ENCODE measurements at places on chromosomes 11 and 22.
A peak's percentile ranks its signal among the peaks of the same experiment; 100 is the strongest.

DNA sequence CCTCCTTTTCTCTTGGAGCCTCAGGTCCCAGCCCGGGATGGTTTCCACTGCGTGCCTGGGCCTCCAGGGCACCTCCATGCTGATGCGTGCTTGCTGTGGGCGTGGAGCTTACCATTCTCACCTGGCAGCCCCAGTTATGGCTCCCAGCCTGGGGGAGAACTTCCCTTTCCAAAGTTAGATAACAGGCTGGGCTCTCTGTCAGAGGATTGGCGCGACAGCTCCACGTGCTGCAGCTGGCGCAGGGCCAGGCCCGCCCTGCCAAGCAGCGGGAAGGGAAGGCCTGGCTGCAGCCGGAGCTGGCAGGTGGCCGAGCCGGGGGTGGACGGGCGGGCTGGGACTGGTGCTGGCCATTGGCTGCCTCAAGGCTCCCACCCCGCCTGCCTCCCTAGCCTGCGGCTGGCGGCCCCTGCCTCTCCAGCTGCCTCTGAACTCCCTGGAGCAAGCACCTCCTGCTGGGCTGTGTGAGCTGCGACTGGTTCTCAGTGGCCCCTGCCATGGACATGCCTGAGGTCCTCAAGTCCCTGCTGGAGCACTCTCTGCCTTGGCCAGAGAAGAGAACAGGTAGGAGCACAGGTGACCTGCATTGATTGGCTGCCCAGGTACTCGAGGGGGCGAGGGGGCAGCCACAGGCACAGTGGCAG is 14.6 kb upstream of the TEF start:
- peak; percentile 96 for DNase-seq

DNA sequence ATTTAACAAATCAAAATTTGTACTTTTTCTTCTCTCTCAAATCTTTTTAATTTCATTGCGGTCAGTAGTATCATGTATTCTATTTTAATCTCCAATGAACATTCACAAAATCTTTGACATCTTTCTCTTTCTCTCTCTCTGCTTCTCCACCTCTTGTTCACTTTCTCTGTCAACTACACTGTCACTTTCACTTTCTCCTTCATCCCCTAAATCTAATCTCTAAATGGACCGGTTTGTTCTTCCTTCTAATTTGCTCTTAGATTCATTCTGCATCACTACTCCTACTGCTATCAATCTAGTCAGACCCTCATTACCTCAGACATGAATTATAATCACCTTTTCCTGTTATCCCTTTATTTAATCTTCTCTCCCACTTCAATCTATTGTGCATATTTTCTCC is 18.6 kb downstream of the CCDC73 start:
- no peak for DNase-seq

DNA sequence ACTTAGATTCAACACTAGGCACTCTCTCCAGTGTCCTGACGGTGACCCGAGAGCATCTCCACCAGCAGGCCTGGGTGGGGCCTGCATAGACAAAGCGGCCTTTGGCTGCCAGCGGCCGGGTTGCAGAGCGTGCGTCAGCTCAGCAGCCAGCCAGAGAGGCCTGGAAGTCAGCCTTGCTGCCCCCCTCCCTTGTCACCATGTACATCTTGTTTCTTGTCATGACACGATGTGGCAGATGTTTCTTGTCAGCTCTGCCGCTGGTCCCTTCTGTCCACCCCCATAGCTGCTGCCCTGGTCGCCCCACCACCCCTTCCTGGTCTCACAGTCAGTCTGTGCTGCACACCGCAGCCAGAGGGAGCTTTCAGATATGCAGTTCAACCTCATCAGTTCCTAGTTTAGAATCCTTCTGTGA is 33.1 kb upstream of the CBX7 start:
- DNase-seq, result no peak

GRCh38 chr11:7436657-7437056 is 48.6 kb upstream of the OLFML1 start:
- peak; percentile 18 for DNase-seq

DNA sequence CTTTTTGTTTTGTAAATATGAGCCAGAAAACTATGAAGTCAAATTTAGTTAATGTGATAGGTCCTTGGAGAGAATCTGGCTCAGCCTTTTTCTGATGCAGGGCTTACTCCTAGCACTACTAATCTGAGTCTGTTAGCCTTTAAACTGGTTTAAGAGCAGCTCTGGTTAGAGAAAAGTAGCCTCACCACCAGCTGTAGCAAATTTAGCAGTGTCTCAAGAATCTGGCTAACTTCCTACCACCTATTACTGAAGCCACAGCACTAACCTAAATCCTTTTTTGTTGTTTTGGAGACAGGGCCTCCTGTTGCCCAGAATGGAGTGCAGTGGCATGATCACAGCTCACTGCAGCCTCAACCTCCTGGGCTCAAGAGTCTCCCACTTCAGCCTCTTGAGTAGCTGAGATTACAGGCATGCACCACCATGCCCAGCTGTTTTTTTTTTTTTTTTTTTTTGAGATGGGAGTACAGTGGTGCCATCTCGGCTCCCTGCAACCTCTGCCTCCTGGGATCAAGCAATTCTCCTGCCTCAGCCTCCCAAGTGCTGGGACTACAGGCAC is 13.9 kb downstream of the RBM4B start:
- no peak for DNase-seq

DNA sequence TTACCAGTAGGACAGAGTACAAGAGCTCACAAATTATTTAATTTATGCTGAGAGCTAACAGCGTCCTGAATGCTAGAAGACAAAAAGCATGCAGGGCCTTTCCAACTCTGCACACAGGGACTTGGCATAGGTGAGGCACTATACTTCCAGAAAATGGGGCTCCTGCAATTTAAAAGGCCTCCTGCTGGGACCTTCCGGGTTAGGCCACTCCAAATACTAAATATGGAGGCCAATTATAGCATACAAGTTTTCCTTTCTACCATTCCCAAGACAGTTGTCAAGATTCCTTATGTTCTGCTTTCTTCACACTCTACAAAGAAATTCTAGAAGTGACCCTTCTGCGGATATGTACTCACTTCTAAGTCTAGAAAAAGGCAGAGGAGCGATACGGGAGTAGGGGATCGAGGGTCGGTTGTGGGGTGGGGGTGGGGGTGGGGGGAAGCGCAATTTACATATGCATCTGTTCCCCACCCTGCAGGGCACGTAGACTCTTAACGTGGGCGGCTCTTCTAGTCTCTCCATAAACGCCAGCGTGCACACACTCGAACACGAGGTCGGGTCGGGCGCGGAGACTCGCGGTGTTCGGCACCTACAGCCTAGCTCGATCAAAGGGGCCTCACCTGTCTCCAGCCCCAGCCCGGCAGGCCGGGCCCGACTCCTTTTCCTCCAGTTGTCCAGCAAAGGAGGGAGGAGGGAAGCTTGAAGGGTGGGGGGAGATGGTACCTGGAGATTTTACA is 728 bp downstream of the DCUN1D5 start:
- DNase-seq, result peak; percentile 20

DNA sequence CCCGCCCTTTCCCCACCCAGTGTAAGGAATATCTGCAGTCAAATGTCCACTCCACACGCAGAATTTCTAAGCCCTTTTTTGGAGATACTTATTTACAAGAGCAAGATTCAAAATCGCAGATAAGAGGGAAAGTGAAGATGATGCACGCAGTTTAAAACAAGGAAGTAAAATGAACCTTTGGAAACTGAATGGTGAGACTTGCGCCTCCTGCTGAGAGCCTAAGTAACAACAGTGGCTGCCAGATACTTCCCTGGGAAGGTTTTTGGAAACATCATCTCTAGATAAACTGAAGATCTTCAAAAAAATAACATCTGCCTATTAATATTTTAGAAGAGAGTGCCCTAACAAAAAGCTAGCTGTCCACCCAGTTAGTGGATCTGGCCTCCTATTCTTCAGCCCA is 963.1 kb upstream of the FAT3 start:
- no peak for DNase-seq

GRCh38 chr11:1883346-1884302 is 8.1 kb downstream of the PRR33 start:
- DNase-seq, result no peak

DNA sequence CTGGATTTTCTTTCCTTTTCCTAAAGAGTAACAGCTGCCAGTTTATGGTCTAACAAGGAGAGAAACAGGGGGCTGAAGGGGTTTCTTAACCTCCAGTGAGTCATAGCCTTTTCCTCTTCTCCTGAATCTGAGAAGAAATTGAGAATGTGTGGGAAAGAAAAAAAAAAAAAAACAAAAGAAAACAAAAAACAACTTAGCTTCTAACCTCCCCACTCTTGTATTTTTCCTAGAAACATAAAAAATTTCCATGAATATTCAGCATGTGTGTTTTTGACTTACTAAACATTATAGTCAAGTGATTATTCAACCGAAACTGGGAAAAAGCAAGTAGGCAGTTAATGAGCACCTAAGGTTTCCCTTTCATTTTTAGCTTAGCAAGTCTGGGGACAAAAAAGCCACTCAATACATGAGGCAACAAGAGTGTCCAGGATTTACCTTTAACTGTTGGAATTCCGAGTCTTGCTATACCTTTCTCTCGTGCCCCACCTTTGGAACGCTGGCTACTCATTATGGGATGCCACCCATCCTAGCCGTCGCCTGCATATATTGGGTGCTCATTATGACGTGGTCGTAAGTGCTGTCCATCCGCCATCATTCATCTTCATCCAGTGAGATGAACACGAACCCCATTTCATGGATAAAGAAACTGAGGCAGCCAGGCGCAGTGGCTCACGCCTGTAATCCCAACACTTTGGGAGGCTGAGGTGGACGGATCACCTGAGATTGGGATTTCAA is 2.4 kb downstream of the ASPHD2 start:
- DNase-seq, result no peak

GRCh38 chr22:21683401-21683811 is 17.6 kb downstream of the PPIL2 start:
- DNase-seq, result no peak

- DNase-seq, result no peak
Observed at GRCh38 chr11:111932611-111932950, 4.6 kb upstream of the DIXDC1 start.

GRCh38 chr11:132858223-132858622 is 674.1 kb downstream of the OPCML start:
- no peak for DNase-seq

DNA sequence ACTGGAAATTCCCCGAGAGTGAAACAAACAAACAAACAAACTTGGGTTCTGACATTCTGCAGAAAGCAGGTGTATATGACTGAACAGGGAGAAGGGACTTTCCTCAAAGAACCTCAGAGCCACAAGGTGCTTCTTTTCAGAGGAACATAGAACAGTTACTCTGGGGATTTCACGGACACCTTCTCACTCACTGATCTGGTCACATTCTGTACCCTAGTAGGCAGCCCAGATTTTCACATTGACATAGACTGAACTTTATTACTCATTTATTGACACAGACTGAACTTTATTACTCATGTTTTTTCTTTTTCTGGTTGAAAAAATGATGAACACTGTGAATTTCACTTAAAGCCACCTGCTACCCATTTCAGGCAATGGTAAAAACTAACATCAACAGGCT is 263.0 kb downstream of the OPCML start:
- no peak for DNase-seq

- DNase-seq, result no peak
Observed at GRCh38 chr11:120794748-120795147, 229.2 kb upstream of the TBCEL start.
